Neural crest cell (in vitro differentiated cells): ENCODE measurements at places on chromosomes 16 and 17. TPM values are rescaled to one million over a fixed set of nuclear protein-coding genes. Genes with fewer than 3 reads are reported as not detected.

- H3K27me3 ChIP-seq, result peaks cover 47% of the 10 kb centered on the region
- peak overlapping the region; percentile 91 for H3K4me3 ChIP-seq
- H3K36me3 ChIP-seq, result no peaks in the 10 kb centered on the region
- H3K27ac ChIP-seq, result no peak overlapping the region
- DNase-seq, result peak; percentile 48
Observed at GRCh38 chr16:80804056-80804525, 307 bp downstream of the CDYL2 start.

DNA sequence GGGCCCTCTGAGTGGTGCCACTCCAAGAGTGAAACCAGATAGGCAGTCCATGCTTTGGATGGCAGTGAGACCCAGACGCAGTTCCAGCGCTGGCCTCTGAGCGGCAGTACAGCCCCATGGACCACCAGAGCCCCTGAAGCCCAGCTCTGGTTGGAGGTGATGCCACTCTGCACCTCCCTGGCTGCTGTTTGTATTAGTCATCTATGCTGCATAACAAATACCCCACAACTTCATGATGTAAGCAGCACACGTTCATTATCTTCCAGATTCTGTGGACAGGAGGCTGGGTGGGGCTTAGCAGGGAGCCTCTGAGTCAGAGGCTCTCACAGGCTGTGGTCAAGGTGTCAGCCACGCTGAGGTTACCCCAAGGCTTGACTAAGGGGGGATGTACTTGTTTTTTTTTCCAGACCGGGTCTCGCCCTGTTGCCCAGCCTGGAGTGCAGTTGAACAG lies 5.1 kb upstream of the NME4 start:
- H3K36me3 ChIP-seq, result peaks cover 2% of the 10 kb centered on the region
- H3K27me3 ChIP-seq, result peaks cover 9% of the 10 kb centered on the region
- H3K4me3 ChIP-seq, result peak overlapping the region; percentile 80
- DNase-seq, result peak; percentile 79
- H3K27ac ChIP-seq, result no peak overlapping the region

- H3K4me3 ChIP-seq, result no peak overlapping the region
- no peaks in the 10 kb centered on the region for H3K27me3 ChIP-seq
- H3K4me1 ChIP-seq, result peaks cover 26% of the 10 kb centered on the region
- H3K27ac ChIP-seq, result peak overlapping the region; percentile 5
- DNase-seq, result no peak
Observed at GRCh38 chr17:59405944-59406705, 74.7 kb downstream of the YPEL2 start.

DNA sequence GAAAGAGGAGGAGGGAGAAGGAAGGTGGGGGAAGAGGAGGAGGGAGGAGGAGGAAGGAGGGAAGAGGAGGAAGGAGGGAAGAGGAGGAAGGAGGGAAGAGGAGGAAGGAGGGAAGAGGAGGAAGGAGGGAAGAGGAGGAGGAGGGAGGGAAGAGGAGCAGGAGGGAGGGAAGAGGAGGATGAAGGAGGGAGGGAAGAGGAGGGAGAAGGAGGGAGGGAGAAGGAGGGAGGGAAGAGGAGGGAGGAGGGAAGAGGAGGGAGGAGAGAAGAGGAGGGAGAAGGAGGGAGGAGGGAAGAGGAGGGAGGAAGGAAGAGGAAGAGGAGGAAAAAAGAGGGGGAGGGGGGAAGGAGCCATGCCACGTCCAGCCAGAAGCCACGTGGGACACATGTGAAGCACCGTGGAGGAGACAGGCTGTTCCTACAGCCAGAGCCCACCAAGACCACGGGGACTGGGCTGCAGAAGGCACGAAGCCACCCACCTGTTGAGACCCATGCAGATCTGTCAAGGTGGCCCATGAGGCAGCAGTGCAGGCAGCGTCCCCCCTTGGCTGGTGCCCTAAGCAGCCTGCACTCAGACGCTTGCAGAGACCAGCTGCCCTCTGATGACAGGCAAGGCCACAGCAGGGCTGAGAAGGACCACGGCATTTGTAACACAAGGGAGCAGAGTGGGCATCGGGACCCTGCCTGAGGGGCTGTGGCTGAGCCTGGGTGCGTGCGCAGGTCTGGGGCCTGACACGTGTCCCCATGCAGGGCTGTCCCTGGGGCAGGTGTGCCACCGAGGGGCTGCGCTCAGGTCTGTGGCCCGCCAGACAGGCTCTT lies 10.3 kb downstream of the NDUFAF8 start:
- H3K4me1 ChIP-seq, result peaks cover 27% of the 10 kb centered on the region
- peaks cover 8% of the 10 kb centered on the region for H3K27me3 ChIP-seq
- peaks cover 5% of the 10 kb centered on the region for H3K36me3 ChIP-seq
- no peak for DNase-seq

GRCh38 chr16:23847948-23848347 lies 12.2 kb downstream of the PRKCB start:
- H3K4me1 ChIP-seq, result no peaks in the 10 kb centered on the region
- no peak overlapping the region for H3K27ac ChIP-seq
- no peaks in the 10 kb centered on the region for H3K36me3 ChIP-seq
- peaks cover 54% of the 10 kb centered on the region for H3K27me3 ChIP-seq

GRCh38 chr17:728911-729310 lies 3.5 kb upstream of the TLCD3A start:
- H3K27ac ChIP-seq, result no peak overlapping the region
- peaks cover 30% of the 10 kb centered on the region for H3K4me1 ChIP-seq
- H3K27me3 ChIP-seq, result peaks cover 35% of the 10 kb centered on the region
- H3K4me3 ChIP-seq, result peak overlapping the region; percentile 17
- DNase-seq, result no peak

The P2RX5 gene
- total RNA-seq, result 0.61 and 1.6 TPM in 2 replicates

The ZPBP2 gene
- total RNA-seq, result not detected in 2 replicates

The OTOP3 gene
- total RNA-seq, result not detected in 2 replicates

The ITGAE gene
- 43.1 and 45.5 TPM in 2 replicates for total RNA-seq

The CES3 gene
- 2.4 and 3.2 TPM in 2 replicates for total RNA-seq

The CTU2 gene
- 27.4 and 32.1 TPM in 2 replicates for total RNA-seq
